Stimulated activated CD8-positive, alpha-beta memory T cell treated with anti-CD3 and anti-CD28 coated beads, Interleukin-4, amount 100 ng/mL, for 1 hour (primary cell): ENCODE measurements at places on chromosomes 6 and 20.

DNA sequence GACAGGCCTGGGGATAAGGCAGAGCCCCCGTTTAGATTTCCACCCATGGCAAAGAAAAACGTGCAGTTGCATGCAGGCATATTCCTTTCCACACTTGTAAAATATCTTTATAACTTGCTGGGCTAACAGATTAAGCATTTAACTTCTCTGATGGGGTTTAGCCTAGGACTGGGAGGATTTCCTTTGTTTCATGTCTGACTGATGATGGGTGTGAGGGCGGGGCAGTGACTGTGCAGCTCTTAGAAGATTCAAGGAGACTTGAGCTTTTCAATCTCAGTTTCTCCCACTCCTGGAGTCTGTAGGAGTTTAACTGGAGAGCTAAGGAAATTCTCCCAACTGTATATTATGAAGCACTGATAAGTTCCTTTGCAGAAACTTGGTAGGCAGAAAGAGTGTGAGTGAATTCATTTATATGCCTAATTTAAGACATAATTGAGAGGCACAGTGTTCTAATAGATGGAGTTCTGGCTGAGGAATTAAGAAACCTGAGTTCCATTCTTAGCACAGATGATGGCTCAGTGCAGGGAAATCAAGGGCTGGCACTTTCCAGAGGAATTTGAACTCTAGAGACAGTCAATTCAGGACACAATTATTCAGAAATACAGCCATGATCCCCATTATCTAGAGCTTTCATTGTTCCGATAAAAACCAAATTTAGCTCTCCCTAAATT lies 214.6 kb upstream of the CNR1 start:
- DNase-seq, result no peak

DNA sequence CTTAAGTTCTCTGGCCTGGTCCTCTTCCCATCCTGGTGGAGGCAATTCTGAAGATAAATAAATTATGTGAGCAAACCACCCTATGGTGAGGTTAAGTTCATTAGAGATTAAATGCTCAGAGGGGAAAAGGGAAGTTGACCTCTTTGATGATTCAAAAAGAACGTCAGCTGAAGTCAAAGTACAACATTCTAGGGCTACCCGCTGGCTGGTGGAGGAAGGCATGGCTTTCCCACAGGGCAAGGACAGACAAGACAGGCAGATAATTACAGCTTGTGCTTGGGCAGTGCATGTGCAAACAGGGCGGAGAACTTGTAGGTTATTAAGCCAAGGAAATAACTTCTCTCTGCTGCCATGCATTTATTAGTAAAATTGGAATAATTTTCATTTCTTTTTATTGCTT lies 91.0 kb upstream of the SLC24A3 start:
- no peak for DNase-seq

DNA sequence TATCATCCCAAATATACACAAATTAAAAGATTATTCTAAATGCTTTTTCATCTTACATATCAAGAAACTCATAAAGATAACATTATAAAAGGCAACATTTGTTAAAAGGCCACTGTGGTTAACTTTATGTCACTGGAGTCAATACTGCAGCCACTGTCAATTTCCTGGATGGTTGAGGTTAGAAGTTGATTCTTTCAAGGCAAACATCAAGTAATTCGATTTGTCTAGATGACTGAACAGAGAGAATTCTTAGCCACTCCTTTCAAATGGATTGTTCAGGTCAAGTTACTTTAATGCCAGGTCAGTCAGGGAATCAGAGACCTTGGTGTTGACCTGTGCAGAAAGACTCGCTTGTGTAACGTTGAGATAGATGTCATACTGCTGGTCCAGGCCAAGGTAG lies 44.4 kb upstream of the SIM1 start:
- DNase-seq, result no peak

DNA sequence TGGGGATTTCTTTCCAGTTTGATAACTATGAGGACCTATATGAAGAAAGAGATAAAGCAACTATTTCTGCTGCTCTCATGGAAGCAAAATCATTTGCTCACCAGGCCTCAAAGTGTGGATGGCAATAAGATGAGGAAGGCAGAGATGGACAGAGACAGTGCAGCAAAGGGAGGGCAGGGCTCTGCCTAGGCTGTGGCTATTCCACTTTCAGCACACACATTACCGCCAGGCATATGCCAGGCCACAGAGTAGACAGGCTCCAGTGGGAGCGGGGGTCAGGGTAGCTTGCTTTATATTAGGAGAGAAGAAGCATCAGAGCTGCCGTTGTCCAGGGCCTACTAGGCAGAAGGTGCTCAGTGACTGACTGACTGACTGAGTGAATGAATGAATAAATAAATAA lies 40.9 kb downstream of the BCL2L1 start:
- DNase-seq, result no peak

DNA sequence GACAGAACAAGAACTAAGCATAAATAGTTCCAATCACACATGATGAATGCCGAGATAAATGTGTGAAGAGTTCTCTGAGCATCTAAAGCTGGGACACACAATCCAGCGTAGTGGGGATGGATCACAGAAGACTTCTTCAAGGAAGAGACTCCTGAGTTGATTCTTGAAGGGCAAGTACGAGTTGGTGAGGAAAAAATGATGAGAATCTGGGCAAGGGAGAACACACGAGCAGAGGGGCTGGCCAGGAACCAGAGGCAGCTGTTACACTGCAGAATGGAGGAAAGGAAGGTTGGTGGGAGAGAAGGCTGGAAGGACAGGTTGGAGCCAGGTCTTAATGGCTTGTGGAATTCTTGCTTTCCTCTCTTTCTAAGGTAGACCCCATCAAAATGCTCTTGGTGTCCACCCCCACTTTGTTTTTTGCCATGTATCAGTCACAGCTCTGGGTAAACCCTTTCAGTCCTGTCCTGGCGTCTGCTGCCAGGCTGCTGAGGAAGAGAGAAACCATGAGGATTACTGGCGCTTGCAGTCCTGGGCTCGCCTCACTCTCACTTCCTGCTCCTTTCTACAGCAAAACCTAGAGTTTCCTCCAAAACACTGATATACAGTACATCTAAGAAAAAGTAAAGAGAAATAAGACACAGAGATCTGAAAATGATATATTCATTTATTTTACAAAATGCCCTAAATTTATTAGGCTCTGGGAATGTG lies 127.6 kb upstream of the FAM184A start:
- no peak for DNase-seq
